ENCODE measurements at places on chromosomes 7 and 10.
A peak's percentile ranks its signal among the peaks of the same experiment; 100 is the strongest.

GRCh38 chr10:125257521-125258108 lies 97.3 kb upstream of the CTBP2 start:
- no peak for DNase-seq

DNA sequence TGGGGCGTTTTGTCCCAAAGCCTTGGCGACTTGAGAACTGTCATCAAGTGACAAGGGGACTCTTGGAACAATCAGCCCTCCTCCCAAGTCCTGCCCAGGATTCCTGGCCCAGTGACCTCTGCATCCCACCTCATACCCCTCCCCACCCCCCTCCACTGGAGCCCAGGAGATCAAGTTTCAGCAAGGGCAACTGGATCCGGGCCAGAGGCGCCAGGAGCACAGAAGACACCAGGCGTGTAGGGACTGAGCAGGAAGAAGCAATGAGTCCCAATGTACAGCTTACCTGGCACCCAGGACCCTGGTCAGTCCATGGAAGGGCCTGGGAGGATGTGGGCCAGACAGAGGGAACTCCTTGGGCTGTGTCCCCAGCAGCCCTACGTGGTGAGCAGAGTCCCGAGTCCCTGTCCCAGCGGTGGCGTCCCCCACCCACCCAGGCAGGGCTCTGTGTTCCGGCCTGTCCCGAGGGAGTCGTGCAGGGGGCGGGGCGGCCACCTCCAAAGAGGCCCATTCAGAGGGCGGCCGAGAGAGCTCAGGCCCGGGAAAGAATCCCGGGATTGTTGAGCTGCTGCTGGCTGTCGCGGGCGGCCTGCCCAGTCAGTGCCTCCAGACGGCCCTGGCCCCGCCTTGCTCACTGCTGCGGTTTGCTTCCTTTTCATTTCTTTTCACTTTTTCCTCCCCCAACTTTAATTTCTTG lies 254.1 kb downstream of the TNS3 start:
- DNase-seq, result peak; percentile 74

- DNase-seq, result no peak
Measured at GRCh38 chr10:649798-650440, 39.5 kb downstream of the DIP2C start.

GRCh38 chr7:157690058-157690832 lies 353.4 kb downstream of the DNAJB6 start:
- no peak for DNase-seq

DNA sequence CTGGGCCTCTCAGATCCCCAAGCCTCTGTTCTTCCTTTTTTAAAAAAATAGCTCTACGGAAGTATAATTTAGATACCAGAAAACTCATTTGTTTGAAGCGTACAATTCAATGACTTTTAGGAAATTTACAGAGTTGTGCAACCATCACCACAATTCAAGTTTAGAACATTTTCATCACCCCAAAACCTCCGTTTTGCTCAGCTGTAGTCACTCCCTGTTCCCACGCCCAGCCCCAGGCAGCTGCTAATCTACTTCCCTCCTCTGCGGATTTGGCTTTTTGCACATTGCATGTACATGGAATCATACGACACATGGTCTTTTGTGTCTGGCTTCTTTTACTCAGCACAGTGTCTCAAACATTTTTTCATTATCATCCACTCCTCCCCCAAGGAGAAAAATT lies 229.2 kb downstream of the TCF7L2 start:
- DNase-seq, result no peak

- DNase-seq, result no peak
Measured at GRCh38 chr7:24793982-24794648, 36.9 kb upstream of the GSDME start.

GRCh38 chr7:12638851-12639456 lies 48.5 kb upstream of the ARL4A start:
- DNase-seq, result no peak

GRCh38 chr10:66144016-66144415 lies 781.8 kb upstream of the LRRTM3 start:
- DNase-seq, result no peak

GRCh38 chr7:113799896-113800295 lies 118.9 kb downstream of the PPP1R3A start:
- no peak for DNase-seq

DNA sequence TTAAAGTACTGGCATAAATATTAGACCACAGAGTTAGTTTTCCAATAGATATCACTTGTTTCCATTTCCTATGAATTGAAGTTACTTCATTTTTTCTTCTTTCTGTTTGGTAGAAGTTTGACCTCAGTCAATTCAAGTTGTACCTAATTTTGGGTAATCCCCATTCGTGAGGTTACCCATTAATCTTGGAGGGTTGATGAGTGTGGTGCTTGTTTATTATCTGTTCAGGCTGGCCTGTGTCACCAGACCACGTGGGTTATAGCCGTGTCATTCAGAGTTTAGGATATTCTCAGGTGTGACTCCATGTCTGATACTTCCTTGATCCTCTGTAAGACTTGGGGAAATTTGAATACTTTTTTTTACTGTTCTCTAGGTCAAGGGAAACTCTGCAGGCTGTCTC lies 133.9 kb upstream of the TPK1 start:
- DNase-seq, result no peak

GRCh38 chr7:22827563-22827962 lies 4.9 kb upstream of the TOMM7 start:
- DNase-seq, result no peak

GRCh38 chr10:100482181-100482833 lies 19.5 kb downstream of the WNT8B start:
- DNase-seq, result peak; percentile 71
